ENCODE measurements at places on chromosomes 4 and X.

DNA sequence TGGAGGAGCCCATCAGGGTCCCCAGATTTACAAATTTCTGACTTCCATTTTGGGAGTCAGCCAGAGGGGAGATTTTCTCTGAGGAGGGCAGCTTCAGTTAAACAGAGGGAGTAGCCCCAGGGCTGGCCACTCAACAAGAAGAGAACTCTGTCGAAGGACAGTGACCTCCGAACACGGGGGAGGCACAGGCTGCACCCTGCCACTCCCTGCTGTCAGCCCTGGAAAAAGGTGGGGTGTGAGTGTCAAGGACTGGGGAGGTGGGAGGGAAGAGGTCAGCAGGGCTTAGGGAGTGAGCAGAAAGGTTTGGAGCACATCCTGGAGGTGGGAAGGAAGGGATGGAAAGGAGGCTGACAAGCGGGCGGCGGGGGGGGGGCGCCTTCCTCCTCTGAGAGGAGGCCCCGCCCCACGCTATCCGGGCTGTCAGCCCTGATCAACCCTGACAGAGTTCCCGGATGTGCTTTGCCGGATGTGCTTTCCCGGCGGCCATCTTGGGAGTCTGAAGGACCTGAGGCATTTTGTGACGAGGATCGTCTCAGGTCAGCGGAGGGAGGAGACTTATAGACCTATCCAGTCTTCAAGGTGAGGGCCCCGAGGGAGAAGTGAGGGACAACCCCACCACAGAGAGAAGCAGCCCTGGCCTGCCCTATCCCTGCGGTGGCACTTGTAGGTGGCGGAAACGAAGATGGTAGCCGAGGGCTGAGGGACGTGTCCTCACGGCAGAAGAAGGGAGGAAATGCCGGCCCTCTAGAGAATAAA, at the start of gene MAGEC1:
MAGEC1 (plus strand) TSS at position 495 of the 756 bp plus-strand sequence. CDS start 1,179 bp downstream, outside the sequence.
- DNase-seq: no peak

GRCh38 chrX:38110231-38110630, 103.9 kb downstream of the SYTL5 start:
- DNase-seq: no peak

GRCh38 chr4:100106982-100107381, 83.3 kb downstream of the DDIT4L start:
- no peak for DNase-seq

- DNase-seq: no peak
Measured at GRCh38 chr4:123390846-123391456, 5.6 kb upstream of the SPRY1 start.

- DNase-seq: peak; percentile 47
Measured at GRCh38 chrX:274904-275475, 6.2 kb upstream of the PLCXD1 start.

- no peak for DNase-seq
Measured at GRCh38 chr4:185138161-185138560, 4.9 kb upstream of the SLC25A4 start.

DNA sequence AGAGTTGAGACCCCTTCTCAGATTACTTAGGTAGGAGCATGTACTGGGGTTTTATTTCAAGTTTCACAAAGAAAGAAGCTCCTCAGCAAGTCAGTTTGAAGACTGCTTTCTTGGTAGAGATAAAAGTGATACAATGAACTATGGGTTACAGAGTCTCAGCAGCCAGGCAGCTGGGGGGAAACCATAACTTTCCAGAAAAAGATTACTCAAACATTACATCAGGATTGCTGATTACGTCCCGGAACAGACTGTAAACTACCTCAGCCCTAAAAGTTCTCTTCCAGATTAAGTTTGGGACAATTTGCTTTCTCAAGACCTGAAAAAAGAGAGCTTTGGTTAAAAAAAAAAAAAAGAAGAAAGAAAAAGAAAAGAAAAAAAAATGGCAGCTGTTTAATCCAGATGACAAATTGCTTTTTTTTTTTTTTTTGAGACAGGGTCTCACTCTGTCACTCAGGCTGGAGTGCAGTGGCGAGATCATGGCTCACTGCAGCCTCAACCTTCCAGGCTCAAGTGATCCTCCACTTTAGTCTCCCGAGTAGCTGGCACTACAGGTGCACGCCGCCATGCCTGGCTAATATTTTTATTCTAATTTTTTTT, 16.6 kb downstream of the SAT1 start:
- DNase-seq: no peak

DNA sequence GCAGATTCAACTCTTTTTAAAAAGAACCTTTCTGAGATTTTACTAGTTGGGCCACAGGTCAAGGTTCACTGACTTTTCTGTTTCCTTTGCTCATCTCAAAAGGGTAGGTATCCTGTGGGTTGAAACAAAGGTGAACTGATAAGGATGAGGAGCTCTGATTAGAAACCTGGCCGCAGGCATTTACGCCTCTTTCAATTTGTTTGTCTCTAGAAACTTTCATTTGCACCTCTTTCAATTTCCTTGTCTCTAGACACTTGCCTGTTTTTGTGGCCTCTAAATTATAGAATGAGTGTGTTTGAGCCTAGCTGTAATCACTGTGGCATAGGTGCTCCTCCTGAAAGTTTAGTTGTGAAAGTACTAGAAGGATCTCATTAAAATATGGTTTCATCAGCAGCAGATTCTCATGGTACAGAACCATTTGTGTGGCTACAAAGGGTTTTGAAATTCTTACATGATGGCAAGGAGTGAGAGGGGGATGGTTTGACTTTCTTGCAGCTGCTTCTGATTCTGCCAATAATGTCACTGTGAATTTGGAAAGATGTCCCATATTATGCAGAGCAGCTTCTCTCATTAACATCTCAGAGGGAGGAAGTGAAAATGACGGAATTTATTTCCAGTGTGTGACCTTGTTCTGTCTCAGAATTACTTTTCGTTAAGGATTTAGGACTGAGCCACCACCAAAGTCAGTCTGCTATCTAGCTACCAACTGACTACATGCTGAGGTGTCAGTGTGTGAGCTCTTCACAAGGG, 142.2 kb downstream of the SH2D1A start:
- no peak for DNase-seq

DNA sequence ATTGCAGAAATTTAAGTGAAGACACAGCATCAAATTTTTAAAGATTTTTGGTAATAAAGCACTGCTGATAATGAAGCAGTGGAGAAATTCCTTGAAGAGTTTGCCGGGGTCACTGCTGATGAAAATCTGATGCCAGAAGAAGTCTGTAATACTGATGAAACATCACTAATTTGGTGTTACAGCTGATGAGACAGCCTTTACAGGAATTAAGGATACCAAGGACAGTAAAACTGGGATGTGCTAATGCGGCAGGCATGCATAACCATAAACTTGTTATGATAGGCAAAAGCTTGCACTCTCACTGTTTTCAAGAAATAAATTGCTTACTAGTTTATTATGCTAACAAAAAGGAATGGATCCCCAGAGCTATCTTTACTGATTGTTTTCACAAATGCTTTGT, 52.9 kb upstream of the VEGFC start:
- DNase-seq: no peak

DNA sequence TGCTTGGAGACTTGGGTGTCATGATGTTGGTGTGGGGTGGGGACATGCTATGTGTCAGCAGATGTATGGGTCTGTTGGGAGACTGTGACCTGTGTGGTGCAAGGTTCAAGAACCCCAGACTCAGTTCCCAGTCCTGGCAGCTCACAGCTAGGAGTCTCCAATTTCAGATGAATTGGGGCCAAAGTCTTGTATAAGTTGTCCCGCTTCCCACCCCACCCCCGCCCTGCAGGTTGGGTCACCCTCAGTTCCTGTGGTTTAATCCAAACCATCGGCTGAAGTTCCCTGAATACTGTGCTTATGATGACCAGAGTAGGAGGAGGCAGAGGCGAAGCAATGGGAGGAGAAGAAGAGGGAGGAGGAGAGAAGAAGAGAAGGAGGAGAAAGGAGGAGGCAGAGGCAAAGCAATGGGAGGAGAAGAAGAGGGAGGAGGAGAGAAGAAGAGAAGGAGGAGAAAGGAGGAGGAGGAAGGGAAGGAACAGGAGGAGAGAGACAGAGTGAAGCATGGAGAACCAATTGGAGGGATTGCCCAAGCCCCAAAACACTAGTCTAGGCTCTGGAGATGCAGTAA, 112.6 kb downstream of the EFNB1 start:
- DNase-seq: no peak

DNA sequence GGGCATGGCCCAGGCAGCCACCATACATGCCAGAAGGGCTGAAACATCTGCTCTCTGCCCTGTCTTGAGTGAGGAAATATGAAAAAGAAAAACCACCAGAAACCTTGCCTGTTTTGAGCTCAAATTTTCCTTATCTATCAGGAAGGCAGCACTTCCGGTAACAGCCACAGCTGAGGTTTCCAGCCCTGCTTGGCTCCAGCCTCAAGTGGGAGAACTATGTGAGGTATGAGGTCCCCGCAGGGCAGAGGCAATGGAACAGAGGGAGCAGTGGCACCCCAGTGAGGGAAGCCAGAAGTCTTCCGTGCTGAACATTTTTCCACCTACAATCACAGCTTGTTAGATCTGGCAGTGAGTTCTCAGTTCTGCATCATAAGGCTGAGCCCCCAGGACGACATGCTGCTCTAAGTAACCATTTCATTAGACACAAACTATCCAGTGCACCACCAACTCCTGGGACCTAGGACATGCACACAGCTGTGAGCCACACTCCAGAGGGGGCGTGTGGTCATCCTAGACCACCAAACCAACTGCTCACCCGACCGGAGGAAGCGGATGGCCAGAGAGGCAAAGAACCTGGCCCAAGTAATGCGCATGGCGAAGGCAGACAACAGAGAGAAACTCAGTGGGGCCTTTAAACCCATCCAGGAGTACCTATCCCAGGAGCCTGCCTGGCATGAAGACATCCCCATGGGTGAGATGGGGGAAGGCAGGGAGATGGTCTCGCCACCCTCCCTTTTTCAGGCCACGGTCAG, 22.6 kb downstream of the WDR1 start:
- DNase-seq: no peak

- no peak for DNase-seq
Measured at GRCh38 chr4:30754021-30754420, 33.9 kb downstream of the PCDH7 start.

- DNase-seq: no peak
Measured at GRCh38 chr4:67712000-67712625, 11.2 kb upstream of the UBA6 start.

- DNase-seq: no peak
Measured at GRCh38 chr4:153553155-153553818, 87.1 kb downstream of the TMEM131L start.

- DNase-seq: no peak
Measured at GRCh38 chr4:163395758-163396157, 52.1 kb downstream of the NPY5R start.

- no peak for DNase-seq
Measured at GRCh38 chr4:138308356-138308755, 66.2 kb upstream of the SLC7A11 start.

GRCh38 chr4:189124149-189124758, 816.4 kb upstream of the FRG1 start:
- DNase-seq: peak; percentile 13

- DNase-seq: no peak
Measured at GRCh38 chrX:6225288-6225910, 3.3 kb downstream of the NLGN4X start.

DNA sequence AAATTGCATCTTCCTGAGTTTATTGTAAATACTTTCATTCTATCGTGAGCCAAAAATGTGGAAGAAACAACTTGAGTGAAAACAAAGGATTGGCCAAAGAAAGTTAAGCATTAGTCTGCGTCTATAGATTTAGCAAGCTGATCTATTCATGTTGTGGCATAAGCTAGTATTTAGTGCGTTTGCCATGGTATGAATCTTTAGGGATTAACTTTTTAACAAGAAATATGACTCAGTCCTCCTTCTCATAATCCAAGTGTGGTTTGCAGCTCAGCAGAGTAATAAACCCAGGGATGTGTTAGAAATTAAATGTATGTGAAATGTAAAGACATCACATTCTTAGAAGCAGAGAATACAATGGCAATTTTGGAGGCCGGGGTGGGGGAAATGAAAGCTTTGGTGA, 1110.9 kb downstream of the NLGN4X start:
- DNase-seq: no peak

DNA sequence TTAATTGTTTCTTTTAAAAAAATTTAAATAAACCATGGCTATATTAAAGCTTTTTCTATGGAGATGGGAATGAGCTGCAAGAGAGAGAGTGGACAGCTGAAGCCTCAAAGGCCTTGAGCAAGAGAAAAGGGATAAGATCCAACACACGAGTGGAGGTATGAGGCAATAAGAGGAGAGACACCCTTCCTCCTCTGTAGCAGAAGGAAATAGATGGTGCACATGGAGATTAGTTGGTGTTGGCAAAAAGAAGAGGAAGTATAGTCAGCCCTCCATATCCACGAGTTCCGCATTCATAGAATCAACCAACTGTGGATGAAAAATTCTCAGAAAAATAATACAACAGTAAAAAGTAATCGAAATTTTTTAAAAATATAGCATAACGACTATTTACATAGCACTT, 3.2 kb downstream of the CXorf38 start:
- DNase-seq: no peak

- no peak for DNase-seq
Measured at GRCh38 chr4:914531-914930, 17.6 kb downstream of the GAK start.

- DNase-seq: no peak
Measured at GRCh38 chrX:72114306-72114705, 17.4 kb downstream of the RTL5 start.

DNA sequence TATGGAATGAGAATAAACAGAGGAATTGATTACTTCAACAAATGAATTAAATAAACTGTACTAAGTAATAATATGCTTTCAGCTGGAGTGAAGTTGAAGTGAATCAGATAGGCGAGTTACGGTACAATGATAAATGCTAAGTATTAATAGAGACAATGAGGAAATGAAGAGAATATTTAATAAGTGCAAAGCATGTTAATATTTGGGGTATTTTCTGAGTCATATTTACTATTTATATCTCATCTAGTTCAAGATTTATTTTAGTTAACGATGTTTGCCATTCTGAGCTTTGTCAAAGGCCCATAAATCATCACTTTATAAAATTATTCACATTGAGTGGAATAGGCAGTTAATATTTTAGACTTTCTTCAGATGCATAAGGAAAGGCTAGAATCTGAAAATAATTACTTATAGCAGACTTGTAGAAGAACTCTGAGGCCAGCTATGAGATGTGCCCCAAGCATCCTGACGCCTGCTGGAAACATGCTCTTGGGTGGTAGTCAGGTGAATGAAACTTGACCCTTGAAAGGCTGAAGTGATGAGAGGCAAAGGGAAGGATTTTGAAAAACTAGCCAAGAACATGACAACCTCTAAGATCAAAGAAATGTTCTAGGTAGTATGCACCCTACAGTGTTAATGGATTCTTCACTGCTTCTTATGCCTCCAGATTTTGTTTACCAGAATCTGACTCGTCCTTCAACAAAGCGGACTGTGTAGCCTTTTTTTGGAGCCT, 133.8 kb upstream of the STIM2 start:
- no peak for DNase-seq

GRCh38 chr4:4270529-4270928, 19.4 kb downstream of the LYAR start:
- DNase-seq: no peak

- DNase-seq: no peak
Measured at GRCh38 chr4:106344647-106344970, 24.0 kb downstream of the GIMD1 start.

- peak; percentile 39 for DNase-seq
Measured at GRCh38 chr4:100547541-100548199, 29.8 kb upstream of the EMCN start.

- DNase-seq: no peak
Measured at GRCh38 chrX:132206259-132206658, 13.0 kb downstream of the RAP2C start.

- no peak for DNase-seq
Measured at GRCh38 chrX:10006086-10006485, 38.9 kb downstream of the CLDN34 start.

- no peak for DNase-seq
Measured at GRCh38 chrX:50780144-50780543, 33.9 kb downstream of the SHROOM4 start.

GRCh38 chrX:121641560-121641959, 594.1 kb downstream of the GLUD2 start:
- no peak for DNase-seq

Data from iPS DF 6.9 (cell line).